Bronchial smooth muscle cell (primary cell): ENCODE measurements at places on chromosomes 16 and 17. TPM values are rescaled to one million over a fixed set of nuclear protein-coding genes. Genes with fewer than 3 reads are reported as not detected.

Gene TBC1D28
- not detected in 2 replicates for total RNA-seq

Gene SETD6
- 8.2 and 9.5 TPM in 2 replicates for total RNA-seq

Gene CTF1
- 0.94 and 4.3 TPM in 2 replicates for total RNA-seq

Gene FUS
- total RNA-seq: 32.5 and 32.7 TPM in 2 replicates

Gene GPRC5B
- total RNA-seq: 10.9 and 48.9 TPM in 2 replicates

Gene SPNS2
- 0.09 and 0.16 TPM in 2 replicates for total RNA-seq

Gene PSMB10
- total RNA-seq: 103 and 111 TPM in 2 replicates

Gene TMC7
- 0.52 and 0.79 TPM in 2 replicates for total RNA-seq

Gene NTN1
- total RNA-seq: 0.16 and 1.0 TPM in 2 replicates

Gene SOX15
- total RNA-seq: 0.17 and 0.32 TPM in 2 replicates

Gene SPNS3
- not detected in 2 replicates for total RNA-seq

Gene TPSD1
- total RNA-seq: not detected in 2 replicates

Gene OTOP2
- total RNA-seq: not detected in 2 replicates

Gene CHCT1
- total RNA-seq: not detected in 2 replicates

Gene STAC2
- total RNA-seq: under 0.01 TPM in 1 of 2 replicates, not detected in the other

Gene SLC13A2
- not detected in 2 replicates for total RNA-seq

Gene PABPN1L
- total RNA-seq: not detected in 2 replicates

Gene CTRB1
- total RNA-seq: not detected in 2 replicates

Gene ITGA3
- 7.9 and 22.2 TPM in 2 replicates for total RNA-seq

Gene ABCA9
- total RNA-seq: 18.1 and 54.6 TPM in 2 replicates

Gene TNFRSF13B
- total RNA-seq: 0.09 TPM in 1 of 2 replicates, not detected in the other

Gene CCL17
- total RNA-seq: not detected in 2 replicates

Gene TK1
- 14.1 and 31.1 TPM in 2 replicates for total RNA-seq

Gene SLC22A31
- 0.16 TPM in 1 of 2 replicates, not detected in the other for total RNA-seq

Gene ASPA
- 0.63 and 3.3 TPM in 2 replicates for total RNA-seq

Gene PLD2
- total RNA-seq: 19.9 and 20.4 TPM in 2 replicates

Gene TBX6
- total RNA-seq: 0.16 and 0.26 TPM in 2 replicates

Gene OR3A3
- not detected in 2 replicates for total RNA-seq

Gene PMFBP1
- total RNA-seq: 0.26 and 0.32 TPM in 2 replicates

Gene NPB
- 0.26 and 0.63 TPM in 2 replicates for total RNA-seq

Gene PROCA1
- total RNA-seq: 1.6 and 2.9 TPM in 2 replicates

Gene FAM20A
- 10.9 and 11.2 TPM in 2 replicates for total RNA-seq

Gene PLXDC1
- 2.4 and 3.8 TPM in 2 replicates for total RNA-seq

Gene SLX4
- total RNA-seq: 1.6 and 2.5 TPM in 2 replicates

Gene HOXB4
- 1.7 and 3.3 TPM in 2 replicates for total RNA-seq

Gene NOTUM
- under 0.01 TPM in 1 of 2 replicates, not detected in the other for total RNA-seq

Gene TAT
- total RNA-seq: not detected in 2 replicates

Gene MCRIP1
- 96.1 and 97.3 TPM in 2 replicates for total RNA-seq

Gene C16orf86
- 3.3 and 3.9 TPM in 2 replicates for total RNA-seq

Gene METTL26
- 66.9 and 80.2 TPM in 2 replicates for total RNA-seq

Gene TEDC2
- total RNA-seq: 0.34 and 1.1 TPM in 2 replicates

Gene CALB2
- total RNA-seq: under 0.01 TPM in 1 of 2 replicates, not detected in the other

Gene ODAD4
- 0.26 and 1.1 TPM in 2 replicates for total RNA-seq
